ENCODE measurements at places on chromosomes 1 and 21.

DNA sequence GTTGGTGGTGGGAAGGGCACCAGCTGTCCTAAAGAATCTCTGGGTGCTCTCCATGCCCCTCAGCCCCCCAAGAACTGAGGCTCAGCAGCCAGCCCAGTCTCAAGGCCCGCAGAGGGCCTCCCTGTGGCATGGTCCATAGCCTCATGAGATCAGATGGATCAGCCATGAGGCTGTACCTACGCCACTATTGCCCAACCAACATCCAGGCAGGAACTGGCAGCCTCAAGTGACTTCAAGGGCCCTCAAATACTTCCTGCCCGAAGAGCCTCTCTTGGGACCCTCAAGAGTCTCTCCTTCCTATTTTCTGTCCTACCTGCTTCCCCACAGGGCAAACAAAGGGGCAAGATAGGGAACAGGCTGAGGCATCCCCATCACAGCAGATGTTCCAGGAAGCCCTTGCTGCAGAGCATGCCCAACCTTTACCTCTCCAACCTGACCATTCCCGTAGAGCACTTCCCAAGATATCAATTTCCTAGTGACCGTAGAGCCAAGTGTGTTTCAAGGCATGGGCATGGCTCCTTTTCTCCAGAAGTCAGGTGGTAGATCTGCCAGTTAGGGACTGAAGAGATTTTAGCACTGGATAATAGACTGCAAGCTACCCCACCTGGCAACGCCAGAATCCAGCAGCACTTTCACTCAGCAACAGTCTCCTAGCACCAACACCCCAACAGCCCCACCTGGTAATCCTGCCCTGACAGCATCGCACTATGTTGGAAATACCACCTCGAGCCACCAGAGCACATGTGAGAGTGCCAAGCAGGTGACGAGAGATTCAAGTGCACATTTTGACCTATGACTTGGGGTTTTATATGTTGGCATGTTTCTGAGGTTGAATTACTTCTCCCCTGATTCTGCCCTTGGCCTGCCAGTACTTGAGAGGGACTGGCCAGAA lies 13.7 kb upstream of the MFSD2A start:
- DNase-seq: no peak

DNA sequence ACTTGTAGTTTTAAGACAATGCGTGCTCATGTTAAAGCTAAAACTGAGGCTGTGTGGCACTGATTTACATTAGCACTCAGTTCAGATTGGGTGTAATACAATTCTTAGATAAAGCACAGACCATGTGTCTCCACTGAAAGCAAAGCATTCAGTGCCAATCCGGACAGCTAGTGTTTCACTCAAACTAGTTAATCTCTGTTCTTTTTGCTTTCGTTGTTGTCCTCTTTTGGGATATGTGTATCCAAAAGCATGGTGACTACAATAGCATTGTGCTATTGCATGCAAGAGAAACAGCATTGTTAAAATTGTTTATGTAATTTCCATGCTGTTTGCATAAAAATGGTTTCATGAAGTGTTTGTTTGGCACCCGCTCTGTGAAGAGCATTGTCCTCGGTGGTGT lies 54.6 kb downstream of the F3 start:
- no peak for DNase-seq

- DNase-seq: no peak
Observed at GRCh38 chr1:233791721-233792120, 112.8 kb upstream of the SLC35F3 start.

GRCh38 chr1:88016947-88017346 lies 667.1 kb upstream of the PKN2 start:
- no peak for DNase-seq

DNA sequence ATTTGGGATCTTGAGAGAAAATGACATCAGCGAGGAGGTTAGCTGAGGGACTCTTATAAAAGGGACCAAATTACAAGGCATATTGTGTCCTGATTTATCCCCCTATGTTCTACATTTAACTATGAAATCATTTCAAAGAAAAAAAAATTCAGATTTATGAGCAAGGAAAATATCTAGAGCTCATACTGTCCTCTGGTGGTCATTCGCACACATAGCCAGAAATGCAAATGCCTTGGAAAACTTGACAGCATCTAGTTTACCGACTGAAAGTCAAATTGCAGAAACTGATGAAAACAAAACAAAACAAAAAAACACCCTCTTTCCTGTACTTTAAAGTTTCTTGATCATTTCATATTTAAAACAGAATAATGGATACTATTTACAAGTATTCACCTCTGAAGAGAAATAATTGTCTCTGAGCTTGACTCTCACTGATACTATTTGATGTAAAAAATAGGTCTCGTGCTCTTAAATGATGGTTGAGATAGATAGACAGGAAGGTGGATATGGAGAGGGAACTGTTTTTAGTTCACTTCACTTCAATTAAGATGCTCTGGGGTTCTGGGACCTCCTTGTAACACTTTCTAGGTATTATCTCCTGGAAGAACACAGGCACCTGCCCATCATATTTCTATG lies 253.8 kb downstream of the PCP4 start:
- no peak for DNase-seq

DNA sequence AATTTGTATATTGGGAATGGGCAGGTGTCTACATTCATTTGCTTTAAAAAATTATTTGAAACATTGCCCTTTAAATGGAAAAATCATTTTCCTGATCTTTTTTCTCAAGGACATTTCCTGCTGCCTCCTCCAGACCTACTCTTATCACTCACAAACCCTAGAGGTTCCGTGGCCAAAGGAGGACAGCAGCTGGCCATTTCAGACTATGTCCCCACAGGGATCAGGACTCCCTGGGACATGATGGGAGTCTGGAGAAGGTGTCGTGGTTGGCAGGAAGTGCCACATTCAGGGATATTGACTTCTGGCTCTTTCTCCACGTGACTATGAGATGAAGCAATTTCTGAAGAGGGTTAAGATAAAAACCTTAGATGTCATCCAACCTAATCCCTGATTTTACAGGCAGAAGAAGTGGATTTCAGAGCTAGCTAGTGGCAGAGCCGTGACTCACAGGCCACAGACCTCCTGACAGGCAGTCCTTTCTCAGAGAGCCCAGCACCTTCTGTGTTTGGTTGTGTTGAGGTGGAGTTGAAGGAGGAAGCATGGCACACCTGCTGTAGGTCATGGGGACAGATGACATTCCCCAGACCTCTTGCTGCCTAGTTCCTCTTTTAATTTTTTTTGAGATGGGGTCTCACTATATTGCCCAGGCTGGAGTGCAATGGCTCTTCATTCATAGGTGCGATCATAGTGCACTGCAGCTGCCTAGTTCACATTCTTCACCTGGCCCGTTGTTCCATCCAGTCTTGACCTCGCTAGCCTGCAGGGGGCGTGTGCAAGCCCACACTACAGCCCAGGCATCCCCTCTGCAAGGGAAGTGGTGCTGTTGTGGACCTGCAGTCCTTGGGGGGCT lies 25.5 kb upstream of the IL10 start:
- DNase-seq: no peak

GRCh38 chr1:171366085-171366484 lies 52.1 kb downstream of the FMO4 start:
- DNase-seq: no peak

GRCh38 chr1:200304171-200304570 lies 105.7 kb downstream of the ZNF281 start:
- no peak for DNase-seq

- peak; percentile 87 for DNase-seq
Observed at GRCh38 chr1:223731133-223731770, 18.9 kb downstream of the CAPN2 start.

DNA sequence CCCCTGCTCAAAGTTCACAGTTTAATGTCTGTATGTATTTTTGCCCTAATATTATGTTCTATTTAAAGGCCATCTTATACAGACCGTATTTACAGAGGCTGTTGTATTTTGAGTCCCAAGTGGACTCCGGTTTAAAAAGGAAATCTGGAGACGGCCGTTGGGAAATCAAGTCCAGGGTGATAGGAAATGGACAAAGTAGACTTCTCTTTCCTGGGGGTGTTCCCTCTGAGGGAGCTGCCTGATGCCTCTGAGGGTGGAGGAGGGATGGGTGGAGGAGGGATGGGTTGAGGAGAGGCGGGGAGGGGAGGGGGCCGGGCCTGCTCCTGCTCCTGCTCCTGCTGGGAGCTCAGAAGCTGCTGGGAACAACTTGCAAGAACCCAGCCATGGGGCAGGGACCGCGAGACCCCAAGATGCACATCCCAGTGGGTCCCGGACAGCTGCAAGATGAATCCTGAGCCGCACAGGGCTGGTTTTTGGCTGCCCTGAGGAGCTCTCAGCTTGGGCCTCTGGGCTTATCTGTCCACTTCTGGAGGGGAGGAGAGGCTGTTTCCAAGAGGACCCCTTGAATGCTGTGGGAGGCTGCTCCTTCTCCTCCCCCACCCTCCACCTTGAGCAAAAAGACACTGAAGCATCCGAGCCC lies 12.0 kb upstream of the ACTL8 start:
- DNase-seq: no peak

DNA sequence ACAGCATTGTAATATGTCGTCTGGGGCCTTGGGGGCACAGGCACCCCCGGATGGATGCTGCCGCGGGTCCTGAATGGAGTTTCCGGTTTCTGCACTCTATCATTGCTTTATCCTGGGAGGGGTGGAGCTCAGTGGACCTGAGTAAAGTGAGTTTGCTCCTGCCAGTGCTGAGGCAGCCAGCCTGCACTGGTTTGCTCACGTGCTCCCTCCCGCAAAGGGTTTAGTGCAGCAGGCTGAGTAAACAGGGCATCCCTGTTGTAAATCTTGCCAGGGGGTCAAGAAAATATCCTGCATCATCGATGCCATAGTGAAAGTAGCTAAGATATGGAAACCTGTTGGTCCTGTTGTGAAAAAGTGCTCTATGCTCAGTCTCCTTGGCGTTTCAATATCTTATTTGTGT lies 85.6 kb upstream of the BRINP3 start:
- no peak for DNase-seq

- DNase-seq: peak; percentile 49
Observed at GRCh38 chr1:218371927-218372672, 27.0 kb downstream of the TGFB2 start.

DNA sequence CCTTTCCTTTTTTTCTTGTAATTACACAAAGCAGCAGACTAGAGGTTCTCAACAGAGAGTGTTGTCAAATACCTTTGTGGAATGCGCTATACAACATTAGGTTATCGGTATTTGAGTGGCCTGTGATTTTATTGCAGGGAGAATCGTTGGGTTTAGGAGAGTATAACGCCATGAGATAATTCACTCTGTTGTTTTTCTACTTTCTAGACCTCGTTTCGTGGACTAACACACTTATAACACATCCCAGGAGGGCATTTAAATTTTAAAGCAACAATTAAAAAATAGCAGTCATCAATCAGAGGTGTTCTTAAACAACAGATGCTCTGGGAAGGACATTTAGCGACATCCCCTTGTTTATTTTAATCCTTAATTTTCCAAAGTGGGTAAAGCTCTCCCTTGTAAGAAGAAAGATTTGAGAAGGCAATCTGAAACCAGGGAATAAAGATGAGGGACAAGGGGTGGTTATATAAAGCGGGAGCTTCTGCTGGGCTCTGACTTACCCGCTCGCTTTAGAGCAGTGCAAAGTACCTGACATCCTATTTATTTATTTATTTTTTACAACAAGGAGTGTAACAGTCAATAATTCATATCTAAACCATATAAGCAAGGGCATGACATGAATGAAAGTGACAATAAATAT lies 4.9 kb downstream of the PBX1 start:
- no peak for DNase-seq

GRCh38 chr1:170669586-170670530 lies 5.9 kb downstream of the PRRX1 start:
- DNase-seq: no peak

GRCh38 chr1:12095452-12096263 lies 32.6 kb downstream of the TNFRSF8 start:
- peak; percentile 22 for DNase-seq

GRCh38 chr1:103125219-103125618 lies 16.9 kb upstream of the COL11A1 start:
- no peak for DNase-seq

DNA sequence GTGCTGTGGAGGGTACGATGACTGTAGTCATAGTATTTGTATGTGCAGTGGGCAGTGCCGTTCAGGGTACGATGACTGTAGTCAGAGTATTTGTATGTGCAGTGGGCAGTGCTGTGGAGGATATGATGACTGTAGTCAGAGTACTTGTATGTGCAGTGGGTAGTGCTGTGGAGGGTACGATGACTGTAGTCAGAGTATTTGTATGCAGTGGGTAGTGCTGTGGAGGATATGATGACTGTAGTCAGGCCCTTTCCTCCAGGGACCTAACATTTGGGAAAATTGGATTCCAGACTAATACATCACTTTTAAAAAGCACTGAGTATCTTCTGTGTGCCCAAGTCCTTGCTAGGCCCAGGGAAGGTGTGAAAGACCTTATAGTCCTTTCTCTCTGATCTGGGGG lies 2.9 kb downstream of the ZNF672 start:
- peak; percentile 35 for DNase-seq

DNA sequence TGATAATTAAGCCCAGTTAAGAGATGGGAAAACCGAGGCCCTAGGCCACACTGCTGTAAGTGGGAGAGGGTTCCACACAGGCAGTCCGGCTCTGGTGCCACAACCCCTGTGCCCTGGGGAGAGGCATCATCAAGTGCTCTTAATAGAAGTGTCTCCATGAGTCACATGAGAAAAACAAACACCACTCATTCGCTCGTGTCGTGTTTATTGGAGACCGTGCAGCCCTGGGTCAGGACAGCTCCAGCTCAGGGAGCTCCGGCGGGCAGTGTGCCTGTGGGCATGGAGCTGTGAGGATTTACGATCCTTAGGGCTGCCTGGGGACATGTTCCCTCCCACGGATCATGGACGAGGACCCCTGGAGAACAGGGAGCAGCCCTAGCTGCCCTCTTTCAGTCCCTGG lies 658.5 kb downstream of the AJAP1 start:
- DNase-seq: no peak

DNA sequence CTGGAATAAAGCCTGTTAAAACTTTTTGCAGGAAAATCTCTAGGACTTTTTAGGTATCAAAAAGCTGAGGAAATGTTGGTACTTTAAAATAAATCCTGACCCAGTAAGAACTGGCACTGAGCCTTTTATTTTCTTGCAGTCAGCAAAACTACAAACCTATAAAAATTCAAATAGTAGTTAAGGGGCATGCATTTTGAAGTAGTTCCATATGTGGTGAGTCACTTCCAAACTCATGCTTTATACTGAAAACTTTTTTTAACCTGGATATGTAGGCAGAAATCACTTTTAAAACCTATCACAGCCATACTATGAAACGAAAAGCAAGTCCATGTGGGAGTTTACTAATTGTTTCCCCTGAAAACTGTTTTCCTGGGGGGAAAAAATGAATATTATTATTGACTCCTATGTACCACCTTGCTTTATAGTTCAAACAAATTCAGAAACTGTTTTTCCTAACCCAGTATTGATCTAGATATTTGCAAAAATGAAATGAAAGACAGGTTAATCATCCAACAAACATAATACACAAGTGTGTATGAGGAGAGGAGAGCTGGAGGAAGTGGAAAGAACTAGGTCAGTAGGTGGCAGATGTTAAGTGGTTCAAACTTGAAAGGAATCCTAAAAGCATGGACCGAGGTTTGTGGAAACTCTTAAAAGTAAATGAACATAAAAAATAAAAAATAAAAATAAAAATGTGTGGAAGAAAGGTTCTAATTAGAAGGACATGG lies 30.5 kb downstream of the NRIP1 start:
- peak; percentile 26 for DNase-seq

- no peak for DNase-seq
Observed at GRCh38 chr1:17933501-17933900, 174.1 kb upstream of the IGSF21 start.

GRCh38 chr21:26245428-26245827 lies 74.9 kb upstream of the APP start:
- no peak for DNase-seq

- DNase-seq: peak; percentile 88
Observed at GRCh38 chr1:41493117-41493536, 8.6 kb upstream of the EDN2 start.

- DNase-seq: no peak
Observed at GRCh38 chr1:19156676-19157075, 53.4 kb downstream of the UBR4 start.

GRCh38 chr1:98035602-98036002 lies 114.8 kb upstream of the DPYD start:
- DNase-seq: peak; percentile 76
